NCI-H1105 (cell line): ENCODE measurements at places on chromosomes 12 and 14.

DNA sequence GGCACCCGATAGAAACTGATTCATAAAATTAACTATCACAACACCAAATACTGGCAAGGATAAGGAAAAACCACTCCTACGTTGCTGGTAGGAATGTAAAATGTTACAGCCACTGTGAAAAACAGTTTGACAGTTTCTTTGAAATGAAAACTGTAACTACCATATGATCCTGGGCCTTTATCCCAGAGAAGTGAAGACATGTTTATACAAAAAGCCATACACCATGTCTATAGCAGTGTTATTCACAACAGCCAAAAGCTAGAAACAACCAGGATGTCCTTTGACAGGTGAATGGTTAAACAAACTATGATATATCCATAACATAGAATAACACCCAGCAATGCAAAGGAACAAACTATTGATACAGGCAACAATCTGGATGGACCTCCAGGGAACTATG lies 3.7 kb upstream of the C14orf132 start:
- DNase-seq, result no peak

- no peak for DNase-seq
Observed at GRCh38 chr14:64640839-64641238, 63.4 kb upstream of the PLEKHG3 start.

- DNase-seq, result no peak
Observed at GRCh38 chr12:82872088-82872487, 185.4 kb downstream of the TMTC2 start.

DNA sequence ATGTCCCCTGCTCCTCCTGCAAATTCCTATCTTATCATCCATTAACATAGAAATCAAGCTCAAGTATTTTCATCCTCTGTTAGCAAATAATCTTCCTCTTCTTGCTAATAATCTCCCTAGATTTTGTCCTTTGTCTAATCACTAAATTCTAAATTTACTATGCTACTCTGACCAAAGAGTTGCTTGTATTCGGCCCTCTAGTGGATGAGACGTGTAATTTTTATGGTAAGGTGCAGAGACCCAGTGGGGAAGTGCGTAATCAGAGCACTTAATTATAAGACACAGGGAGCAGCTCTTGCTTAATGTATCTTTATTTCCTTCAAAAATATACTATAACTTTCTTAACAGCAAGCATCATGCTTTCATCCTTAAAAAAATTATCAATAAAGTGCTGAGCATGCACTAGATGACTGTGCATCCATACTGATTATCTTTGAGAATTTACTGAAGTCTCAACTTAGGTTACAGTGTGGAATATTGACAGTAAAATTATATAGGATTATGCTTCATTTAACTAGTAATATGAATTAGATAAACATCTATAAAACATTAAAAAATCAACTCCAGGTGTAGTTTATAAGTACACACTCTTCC lies 212.6 kb downstream of the SLC16A7 start:
- DNase-seq, result no peak

DNA sequence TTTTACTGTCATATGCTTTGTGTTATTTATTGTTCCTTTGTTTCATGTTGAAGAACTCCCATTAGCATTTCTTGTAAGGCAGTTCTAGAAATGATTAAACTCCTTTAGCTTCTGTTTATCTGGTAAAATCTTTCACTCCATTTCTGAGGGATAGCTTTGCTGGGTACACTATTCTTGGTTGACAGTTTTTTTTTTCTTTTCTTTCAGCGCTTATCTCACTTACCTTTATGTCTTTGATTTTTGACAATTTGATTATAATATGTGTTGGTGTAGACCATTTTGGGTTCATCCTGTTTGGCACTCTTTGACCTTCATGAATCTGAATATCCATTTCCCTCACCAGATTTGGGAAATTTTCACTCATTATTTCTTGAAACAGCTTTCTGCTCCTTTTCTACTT lies 16.2 kb downstream of the FBXO33 start:
- no peak for DNase-seq

- DNase-seq, result no peak
Observed at GRCh38 chr12:42076976-42077375, 67.7 kb downstream of the GXYLT1 start.

DNA sequence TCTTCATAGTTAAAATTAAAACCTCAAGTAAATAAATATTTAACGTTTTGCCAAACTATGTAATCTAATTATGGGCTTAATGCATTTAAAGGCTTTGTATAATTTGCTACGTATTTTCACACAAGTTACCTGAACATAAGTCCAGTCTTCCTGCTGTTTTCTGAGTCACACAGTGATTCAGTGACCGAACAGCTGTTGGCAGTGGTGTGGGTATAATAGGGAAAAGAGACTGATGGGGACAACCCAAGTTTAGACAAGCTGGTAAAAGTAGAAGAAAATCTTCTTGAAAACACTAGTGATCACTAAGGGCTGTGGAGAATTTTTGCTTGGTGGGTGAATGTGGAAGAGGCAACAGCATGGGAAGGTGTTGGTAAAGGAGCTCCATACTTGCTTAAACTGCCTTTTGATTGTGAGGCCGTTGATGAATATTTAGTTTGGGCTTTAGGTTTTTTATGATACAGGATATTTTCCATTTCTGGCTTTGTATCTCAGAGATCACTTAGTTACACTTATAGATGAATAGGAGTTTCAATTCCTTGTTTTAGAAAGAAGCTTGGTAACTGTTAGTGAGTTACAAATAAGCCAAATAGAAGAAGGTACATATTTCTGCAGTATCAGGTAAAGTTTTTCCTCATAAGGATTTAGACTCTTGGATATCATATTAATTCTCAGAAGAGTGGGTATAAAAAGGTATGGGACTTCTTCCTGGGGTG lies 23.9 kb downstream of the LRRK2 start:
- DNase-seq, result no peak

GRCh38 chr14:104442631-104443390 lies 136.8 kb upstream of the C14orf180 start:
- no peak for DNase-seq

GRCh38 chr12:4025181-4026019 lies 152.2 kb upstream of the PARP11 start:
- no peak for DNase-seq

DNA sequence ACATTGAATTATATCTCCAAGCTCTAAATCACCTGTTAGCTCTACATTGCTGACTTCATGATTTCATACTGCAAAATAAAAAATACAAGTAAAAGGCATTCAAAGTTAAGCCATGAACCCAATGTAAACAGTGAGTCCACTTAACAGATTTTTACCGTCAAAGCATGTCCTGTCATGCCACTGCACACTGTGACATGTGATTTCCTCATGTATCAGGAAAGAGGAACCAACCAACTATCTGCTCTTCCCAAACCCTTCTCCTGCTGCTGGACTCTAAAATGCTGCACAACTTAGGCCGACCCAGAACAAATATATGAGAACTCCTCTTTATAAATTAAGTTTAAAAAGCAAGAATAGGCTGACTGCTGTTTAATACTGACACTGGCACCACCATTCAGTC lies 37.5 kb downstream of the TM7SF3 start:
- DNase-seq, result no peak

DNA sequence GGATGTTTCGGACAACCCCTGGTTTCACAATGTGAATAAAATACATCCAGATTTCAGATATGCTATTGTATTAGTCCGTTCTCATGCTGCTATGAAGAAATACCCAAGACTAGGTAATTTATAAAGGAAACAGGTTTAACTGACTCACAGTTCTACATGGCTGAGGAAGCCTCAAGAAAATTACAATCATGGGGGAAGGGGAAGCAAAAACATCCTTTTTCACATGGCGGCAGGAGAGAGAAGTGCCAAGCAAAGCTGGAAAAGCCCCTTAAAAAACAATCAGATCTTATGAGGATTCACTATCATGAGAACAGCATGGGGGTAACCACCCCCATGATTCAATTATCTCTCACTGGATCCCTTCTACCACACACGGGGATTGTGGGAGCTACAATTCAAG lies 451.7 kb downstream of the MDGA2 start:
- no peak for DNase-seq

DNA sequence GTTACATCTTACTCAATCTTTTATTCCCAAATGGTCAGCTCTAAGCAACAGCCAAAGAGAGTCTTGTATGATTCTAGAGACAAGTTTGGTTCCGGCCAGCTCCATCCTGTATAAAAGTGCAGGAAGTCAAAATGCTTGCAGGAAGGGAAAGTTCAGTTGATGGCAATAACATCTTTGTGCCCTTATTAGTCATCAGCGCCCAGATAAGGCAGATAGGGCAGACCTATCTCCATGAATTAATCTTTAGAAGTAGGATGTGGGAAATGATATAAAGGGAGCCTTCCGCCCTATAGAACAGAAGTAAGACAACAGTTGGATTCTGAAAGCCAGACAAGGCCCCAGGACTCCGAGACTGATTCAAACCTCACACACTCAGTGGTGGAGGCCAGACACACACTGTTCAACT lies 6.4 kb downstream of the GNS start:
- no peak for DNase-seq

- DNase-seq, result no peak
Observed at GRCh38 chr14:63383776-63384367, 65.1 kb upstream of the GPHB5 start.

- DNase-seq, result no peak
Observed at GRCh38 chr12:89893972-89894706, 185.5 kb upstream of the ATP2B1 start.

DNA sequence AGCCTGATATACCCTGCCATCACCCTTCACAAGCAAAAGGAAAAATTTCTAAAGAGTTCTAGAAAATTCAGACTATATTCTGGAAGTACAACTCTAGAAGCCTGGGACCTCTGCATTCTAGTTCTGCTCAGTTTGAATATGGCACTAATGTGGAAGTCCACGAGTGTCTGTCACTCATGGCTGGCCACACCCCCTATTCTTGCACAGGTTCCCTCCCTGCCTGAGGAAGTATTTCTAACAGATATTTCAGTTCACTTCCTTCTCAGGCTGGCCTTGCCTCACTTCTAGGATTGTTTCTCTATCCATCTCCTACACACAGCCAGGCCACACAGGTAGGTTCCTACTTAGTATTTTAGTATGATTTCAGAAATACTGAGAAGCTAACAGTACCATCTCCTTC lies 67.4 kb downstream of the PHLDA1 start:
- DNase-seq, result no peak

GRCh38 chr12:3035815-3036702 lies 41.1 kb upstream of the TSPAN9 start:
- no peak for DNase-seq

DNA sequence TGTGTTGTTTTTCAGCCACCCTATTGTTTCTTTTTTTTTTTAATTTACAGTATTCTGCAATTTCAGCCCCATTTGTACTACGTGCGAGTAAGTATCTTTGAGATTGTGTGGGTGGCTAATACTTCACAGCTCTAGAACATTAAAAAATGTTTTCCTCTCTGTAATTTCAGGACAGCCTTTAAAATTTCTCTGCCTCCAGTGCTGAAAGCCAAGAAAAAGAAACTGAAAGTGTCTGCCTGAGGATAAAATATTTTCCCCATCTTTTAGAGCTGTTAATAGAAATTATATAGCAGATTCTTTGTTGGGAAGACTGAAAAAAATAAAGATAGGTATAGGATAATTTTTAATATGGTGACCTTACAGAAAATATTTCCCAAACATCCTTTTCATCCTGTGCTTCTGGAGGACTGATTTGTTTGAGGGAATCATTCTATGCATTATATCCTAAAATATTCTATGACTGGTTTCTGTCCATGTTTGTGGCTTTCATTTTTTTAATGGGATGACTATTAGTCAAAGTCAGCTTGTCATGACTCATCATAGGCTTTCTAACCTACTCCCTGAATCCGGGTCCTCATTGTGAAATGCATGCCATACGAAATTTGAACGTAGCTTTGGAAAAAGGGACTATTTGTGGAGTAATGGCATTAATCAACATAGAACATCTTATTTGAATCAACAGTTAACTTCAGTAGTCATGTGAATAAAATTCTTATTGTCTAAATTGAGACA lies 10.8 kb upstream of the TCTN2 start:
- no peak for DNase-seq

DNA sequence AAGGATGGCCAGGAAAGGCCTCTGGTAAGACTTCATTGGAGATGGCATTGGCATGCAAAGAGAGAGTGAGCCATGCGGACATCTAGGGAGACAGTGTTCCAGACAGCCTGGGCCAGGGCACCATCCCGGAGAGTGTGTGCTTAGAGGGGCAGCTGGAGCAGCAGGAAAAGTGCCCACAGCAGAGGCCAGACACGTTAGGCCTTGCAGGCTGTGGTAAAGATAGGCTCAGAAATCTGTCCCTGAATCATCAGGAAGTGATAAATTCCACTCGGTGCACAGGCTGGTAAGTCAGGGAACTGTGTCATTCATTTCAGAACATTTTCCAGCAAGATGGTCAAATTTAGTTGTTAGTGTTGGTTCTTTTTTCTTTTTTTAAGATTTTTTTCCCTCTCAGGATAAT lies 8.8 kb downstream of the GALNT16 start:
- no peak for DNase-seq

DNA sequence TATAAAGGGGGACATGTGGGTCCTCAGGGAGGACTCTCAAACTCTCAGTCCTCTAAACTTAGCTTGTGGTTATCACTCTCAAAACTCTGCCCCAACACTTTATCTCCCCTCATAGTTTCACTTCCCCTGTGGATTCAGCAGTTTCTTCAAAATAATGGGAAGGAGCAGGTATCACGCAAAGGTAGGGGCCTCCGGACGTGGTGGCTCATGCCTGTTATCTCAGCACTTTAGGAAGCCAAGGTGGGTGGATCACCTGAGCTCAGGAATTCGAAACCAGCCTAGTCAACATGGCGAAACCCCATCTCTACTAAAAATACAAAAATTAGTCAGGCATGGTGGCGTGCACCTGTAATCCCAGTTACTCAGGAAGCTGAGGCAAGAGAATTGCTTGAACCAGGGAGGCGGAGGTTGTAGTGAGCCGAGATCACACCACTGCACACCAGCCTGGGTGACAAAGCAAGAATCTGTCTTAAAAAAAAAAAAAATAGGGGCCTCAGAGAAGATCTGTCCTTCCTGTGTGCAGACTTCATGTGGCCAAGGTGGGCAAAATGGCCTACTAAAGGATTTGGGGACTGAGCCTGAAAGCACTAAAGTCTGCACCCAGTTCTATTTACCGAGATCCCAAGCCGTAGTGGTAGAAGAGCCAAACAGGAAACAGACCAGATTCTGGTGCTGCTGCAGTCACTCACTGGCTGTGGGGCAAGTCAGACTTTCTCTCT lies 6.4 kb downstream of the ITGB7 start:
- DNase-seq, result no peak
